CD4-positive, alpha-beta memory T cell (primary cell): ENCODE measurements at places on chromosomes 11 and 22. TPM values are rescaled to one million over a fixed set of nuclear protein-coding genes. Genes with fewer than 3 reads are reported as not detected.

GRCh38 chr11:60594998-60595642 is 79.9 kb downstream of the MS4A13 start:
- H3K27ac ChIP-seq = no peak overlapping the region
- H3K4me1 ChIP-seq = no peaks in the 10 kb centered on the region
- no peak overlapping the region for H3K4me3 ChIP-seq

GRCh38 chr11:94129512-94130297 is 1.1 kb downstream of the PANX1 start:
- H3K36me3 ChIP-seq = no peaks in the 10 kb centered on the region
- no peaks in the 10 kb centered on the region for H3K27me3 ChIP-seq
- H3K27ac ChIP-seq = peak overlapping the region; percentile 84
- peak; percentile 21 for DNase-seq

DNA sequence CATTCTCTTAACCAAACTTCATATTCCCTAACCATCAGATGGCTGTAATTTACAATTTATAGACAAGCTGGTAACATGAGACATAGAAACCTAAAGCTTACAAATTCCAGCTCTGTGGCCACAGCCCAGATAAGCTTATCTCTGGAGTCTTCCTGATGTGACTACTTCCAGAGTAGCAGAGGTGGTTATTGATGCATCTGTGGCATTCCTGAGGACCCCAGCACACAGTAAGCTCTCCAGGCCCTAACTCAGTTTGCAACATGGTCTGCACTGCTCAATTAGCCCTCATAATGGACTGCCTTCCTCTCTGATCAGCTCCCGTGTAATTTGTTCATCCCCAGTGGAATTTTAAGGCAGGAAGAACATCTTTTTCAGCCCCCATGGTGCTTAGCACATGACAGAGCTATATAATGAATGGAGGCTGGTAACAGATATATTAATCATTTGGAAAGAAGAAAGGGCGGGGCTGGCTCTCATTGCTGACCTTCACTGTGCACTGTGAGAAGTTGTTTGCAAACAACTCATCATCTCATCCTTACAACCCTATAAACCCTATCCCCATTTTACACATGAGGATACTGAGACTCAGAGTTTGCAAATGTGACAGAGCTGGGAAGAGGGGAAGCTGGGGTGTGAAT is 30.1 kb upstream of the KCNJ11 start:
- H3K4me3 ChIP-seq = no peak overlapping the region
- no peaks in the 10 kb centered on the region for H3K36me3 ChIP-seq
- no peaks in the 10 kb centered on the region for H3K4me1 ChIP-seq
- DNase-seq = no peak
- peaks cover 9% of the 10 kb centered on the region for H3K27me3 ChIP-seq
- no peak overlapping the region for H3K27ac ChIP-seq

DNA sequence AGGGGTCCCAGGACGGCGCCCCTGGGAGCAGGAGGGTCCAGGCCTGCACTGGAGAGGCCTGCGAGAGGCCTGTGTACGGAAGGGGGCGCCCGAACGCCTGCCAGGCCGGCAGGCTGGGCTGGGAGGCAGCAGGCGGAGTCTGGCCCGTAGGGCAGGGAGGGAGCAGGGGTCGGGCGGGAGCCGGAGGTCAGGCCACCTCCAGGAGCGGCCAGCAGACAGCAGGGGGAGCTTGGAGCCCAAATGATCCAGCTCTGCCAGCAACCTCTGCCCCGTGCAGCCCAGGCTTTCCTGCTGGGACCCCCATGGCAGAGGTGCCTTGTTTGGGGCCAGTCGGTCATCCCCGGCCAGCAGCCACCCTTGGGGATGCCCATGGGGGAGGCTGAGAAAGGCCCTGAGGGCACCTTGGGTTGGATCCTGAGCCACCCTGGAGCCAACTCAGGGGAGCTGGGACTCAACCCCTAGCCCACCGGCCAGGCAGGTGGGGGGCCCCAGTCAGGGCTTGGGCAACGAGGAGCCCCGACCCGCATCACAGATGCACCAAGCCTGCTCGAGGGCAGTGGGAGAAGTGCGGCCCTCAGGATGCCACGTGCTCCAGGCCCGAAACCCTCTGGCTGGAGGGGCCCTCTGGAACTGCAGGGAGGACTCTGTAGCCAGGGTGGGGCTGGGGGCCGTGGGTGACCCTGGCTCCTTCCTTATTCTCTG is 9.6 kb upstream of the SYT8 start:
- H3K4me1 ChIP-seq = no peaks in the 10 kb centered on the region
- H3K27me3 ChIP-seq = no peaks in the 10 kb centered on the region
- DNase-seq = no peak

DNA sequence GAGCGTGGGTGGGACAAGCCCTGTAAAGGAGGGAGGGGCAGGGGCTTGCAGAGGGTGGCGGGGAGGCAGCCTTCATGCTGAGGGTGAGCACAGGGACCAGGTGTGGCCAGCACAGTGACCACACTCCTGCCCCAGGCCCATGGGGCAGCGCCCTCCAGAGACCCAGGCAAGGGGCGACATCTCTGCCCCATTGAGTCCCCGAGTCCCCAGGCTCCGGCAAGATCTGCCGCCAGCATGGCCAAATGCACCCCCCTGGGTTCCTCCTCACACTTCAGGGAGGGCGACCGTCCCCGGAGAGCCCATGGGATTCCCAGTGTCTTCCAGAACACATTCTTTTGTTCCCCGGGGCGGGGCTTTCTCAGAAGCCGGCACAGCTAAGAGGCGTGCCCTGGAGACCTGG is 362.5 kb downstream of the TBC1D22A start:
- no peaks in the 10 kb centered on the region for H3K4me1 ChIP-seq
- no peak overlapping the region for H3K27ac ChIP-seq
- H3K36me3 ChIP-seq = no peaks in the 10 kb centered on the region
- no peaks in the 10 kb centered on the region for H3K27me3 ChIP-seq
- no peak for DNase-seq

GRCh38 chr11:2548596-2548995 is 103.8 kb downstream of the KCNQ1 start:
- H3K27ac ChIP-seq = no peak overlapping the region
- H3K4me3 ChIP-seq = no peak overlapping the region
- H3K27me3 ChIP-seq = no peaks in the 10 kb centered on the region

DNA sequence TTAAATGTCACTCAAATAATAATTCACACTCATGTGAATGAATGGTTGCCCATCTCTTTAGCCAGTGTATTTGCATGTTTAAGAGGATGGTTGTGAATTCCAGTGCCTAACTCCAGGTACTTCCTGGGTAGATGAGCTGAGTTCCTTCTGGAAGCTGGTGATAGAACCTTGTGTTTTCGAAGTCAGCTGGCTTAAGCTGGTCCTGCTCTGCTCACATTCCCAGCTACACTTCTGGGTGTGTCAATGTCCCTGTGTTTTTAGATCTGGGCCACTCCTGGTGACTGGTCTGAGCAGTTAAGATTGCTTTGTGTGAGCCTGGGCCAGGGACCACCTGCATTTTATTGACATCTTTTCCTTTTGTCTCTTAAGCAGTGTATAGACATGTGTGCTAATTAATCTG is 10.6 kb downstream of the TEAD1 start:
- peaks cover 7% of the 10 kb centered on the region for H3K27me3 ChIP-seq
- no peak overlapping the region for H3K27ac ChIP-seq
- H3K4me1 ChIP-seq = no peaks in the 10 kb centered on the region
- DNase-seq = no peak
- no peaks in the 10 kb centered on the region for H3K36me3 ChIP-seq

DNA sequence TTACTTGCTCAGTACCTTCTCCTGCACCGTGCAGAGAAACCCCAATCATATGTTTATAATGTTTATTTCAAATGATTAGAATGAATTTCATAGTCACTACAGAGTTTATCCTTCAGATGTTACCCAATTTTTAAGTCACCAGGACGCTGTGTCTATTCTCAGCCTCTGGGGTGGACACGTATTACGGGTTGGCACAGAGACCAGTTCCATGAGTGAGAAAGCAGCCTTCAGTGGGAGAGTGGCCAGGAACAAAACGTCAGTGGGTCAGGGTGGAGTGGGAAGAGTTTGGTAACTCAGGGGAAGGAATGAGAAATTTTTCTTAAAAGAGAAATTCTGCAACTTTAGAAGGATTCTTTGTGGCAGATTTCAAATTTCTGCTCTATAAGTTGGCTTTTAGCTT is 77.1 kb upstream of the MTMR2 start:
- H3K27me3 ChIP-seq = no peaks in the 10 kb centered on the region
- no peaks in the 10 kb centered on the region for H3K36me3 ChIP-seq
- H3K27ac ChIP-seq = no peak overlapping the region
- DNase-seq = no peak
- H3K4me1 ChIP-seq = peaks cover 4% of the 10 kb centered on the region
- no peak overlapping the region for H3K4me3 ChIP-seq

DNA sequence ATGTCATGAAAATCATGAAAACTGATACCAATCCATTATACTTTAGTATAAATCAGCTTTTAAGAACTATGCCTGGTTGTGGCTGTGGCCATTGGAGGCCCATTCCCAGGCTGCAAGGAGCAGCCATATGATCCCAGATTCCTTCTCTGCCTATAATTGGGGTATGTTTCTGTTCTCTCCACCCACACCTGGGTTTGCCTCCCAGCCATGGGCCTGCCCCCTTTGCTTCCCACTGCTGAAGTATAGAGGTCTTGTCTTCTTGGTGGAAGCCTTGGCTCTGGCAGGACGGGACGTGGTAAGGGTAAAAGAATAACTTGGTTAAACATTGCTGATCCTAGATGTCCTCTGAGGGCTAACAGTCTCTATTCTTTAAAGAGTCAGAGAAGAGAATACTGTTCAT is 2.4 kb downstream of the MICAL2 start:
- no peaks in the 10 kb centered on the region for H3K36me3 ChIP-seq
- no peak overlapping the region for H3K27ac ChIP-seq
- no peak overlapping the region for H3K4me3 ChIP-seq
- no peak for DNase-seq

GRCh38 chr11:84714316-84714780 is 912.8 kb downstream of the DLG2 start:
- no peaks in the 10 kb centered on the region for H3K4me1 ChIP-seq
- DNase-seq = no peak
- H3K4me3 ChIP-seq = no peak overlapping the region
- H3K27ac ChIP-seq = no peak overlapping the region

DNA sequence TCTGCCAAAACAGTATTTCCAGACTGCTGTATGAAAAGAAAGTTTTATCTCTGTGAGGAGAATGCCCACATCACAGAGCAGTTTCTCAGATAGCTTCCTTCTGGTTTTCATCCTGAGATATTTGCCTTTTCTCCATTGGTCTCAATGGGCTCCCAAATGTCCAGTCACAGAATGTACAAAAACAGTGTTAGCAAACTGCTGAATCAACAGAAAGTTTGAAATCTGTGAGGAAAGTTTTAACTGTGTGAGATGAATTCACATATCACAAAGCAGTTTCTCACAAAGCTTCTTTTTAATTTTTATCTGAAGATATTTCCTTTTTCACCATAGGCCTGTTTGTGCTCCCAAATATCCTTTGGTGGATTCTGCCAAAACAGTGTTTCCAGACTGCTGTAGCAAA is 207.2 kb upstream of the TRIM48 start:
- no peak for DNase-seq
- H3K27ac ChIP-seq = no peak overlapping the region
- H3K36me3 ChIP-seq = no peaks in the 10 kb centered on the region
- no peaks in the 10 kb centered on the region for H3K4me1 ChIP-seq
- no peak overlapping the region for H3K4me3 ChIP-seq
- H3K27me3 ChIP-seq = no peaks in the 10 kb centered on the region

- DNase-seq = no peak
- no peak overlapping the region for H3K4me3 ChIP-seq
- H3K4me1 ChIP-seq = no peaks in the 10 kb centered on the region
- no peak overlapping the region for H3K27ac ChIP-seq
- no peaks in the 10 kb centered on the region for H3K36me3 ChIP-seq
Measured at GRCh38 chr11:109062445-109062844, 359.5 kb upstream of the C11orf87 start.

GRCh38 chr11:57474803-57475115 is 14.4 kb downstream of the RTN4RL2 start:
- H3K36me3 ChIP-seq = no peaks in the 10 kb centered on the region
- H3K4me3 ChIP-seq = no peak overlapping the region
- no peak overlapping the region for H3K27ac ChIP-seq
- peaks cover 5% of the 10 kb centered on the region for H3K27me3 ChIP-seq
- H3K4me1 ChIP-seq = peaks cover 24% of the 10 kb centered on the region

DNA sequence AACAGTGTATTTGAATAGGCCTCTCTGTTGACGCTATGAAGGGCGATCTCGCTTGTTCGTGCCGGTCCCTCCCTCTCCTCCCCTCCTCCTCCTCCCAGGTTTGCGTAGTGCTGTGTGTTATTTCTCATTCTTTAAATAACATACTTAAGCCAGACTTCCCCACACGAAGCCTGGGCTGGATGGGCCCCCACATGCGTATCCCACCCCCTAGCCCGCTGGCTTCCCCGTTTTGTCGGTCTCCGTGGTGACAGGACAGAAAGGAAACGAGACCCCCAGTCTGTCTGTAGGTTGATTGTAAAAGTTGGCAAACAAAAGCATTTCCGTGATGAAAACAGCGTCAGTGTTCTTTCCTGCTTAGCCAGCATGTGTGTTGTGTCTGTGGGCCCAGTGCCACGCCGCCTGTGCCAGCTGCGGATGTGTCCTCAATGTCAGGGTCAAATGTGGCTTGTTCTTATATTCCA is 27.3 kb downstream of the FAM118A start:
- peaks cover 54% of the 10 kb centered on the region for H3K36me3 ChIP-seq
- H3K4me3 ChIP-seq = no peak overlapping the region
- H3K4me1 ChIP-seq = peaks cover 9% of the 10 kb centered on the region
- H3K27me3 ChIP-seq = no peaks in the 10 kb centered on the region

- H3K36me3 ChIP-seq = peaks cover 10% of the 10 kb centered on the region
- peaks cover 10% of the 10 kb centered on the region for H3K4me1 ChIP-seq
- no peaks in the 10 kb centered on the region for H3K27me3 ChIP-seq
- no peak overlapping the region for H3K27ac ChIP-seq
Measured at GRCh38 chr22:45131749-45132148, 32.0 kb upstream of the NUP50 start.

DNA sequence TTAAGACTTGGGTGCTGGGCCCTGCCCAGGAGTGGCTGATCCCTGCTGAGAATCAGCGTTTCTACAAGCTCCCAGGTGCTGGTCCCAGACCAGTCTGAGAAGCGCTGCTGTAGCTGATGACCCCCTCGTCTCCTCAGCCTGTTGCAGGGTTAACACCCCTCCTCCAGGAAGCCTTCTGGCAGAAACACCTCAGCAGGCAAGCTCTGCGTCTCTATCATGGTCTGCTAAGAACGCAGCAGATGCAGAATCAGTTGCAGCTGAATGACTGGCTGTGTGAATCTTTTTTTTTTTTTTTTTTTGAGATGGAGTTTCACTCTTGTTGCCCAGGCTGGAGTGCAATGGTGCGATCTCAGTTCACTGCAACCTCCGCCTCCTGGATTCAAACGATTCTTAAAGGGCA is 132.5 kb downstream of the CACNA1I start:
- H3K4me1 ChIP-seq = no peaks in the 10 kb centered on the region
- no peak overlapping the region for H3K4me3 ChIP-seq
- H3K27ac ChIP-seq = no peak overlapping the region
- no peak for DNase-seq
- no peaks in the 10 kb centered on the region for H3K27me3 ChIP-seq
- no peaks in the 10 kb centered on the region for H3K36me3 ChIP-seq

Gene SCN2B
- not detected for total RNA-seq

Gene KDM4D
- 0.39 TPM for total RNA-seq

Gene TYR
- total RNA-seq = not detected

Gene OR51B4
- not detected for total RNA-seq

Gene GP1BB
- total RNA-seq = not detected

Gene FADD
- 48.0 TPM for total RNA-seq

Gene NRXN2
- total RNA-seq = not detected

Gene VSIG10L2
- not detected for total RNA-seq

Gene OR10A2
- total RNA-seq = not detected

Gene CEP126
- total RNA-seq = 2.6 TPM

Gene NUDT8
- 3.1 TPM for total RNA-seq

Gene DGCR6
- total RNA-seq = 4.8 TPM

Gene ASPHD2
- 4.1 TPM for total RNA-seq

Gene ELP4
- total RNA-seq = 19.6 TPM

Gene LTBP3
- 201 TPM for total RNA-seq

Gene RASSF10
- total RNA-seq = not detected

Gene TRIM51
- total RNA-seq = not detected

Gene CECR2
- total RNA-seq = not detected

Gene CLCF1
- 5.4 TPM for total RNA-seq

Gene RAB36
- total RNA-seq = 0.64 TPM
